ENCODE measurements at places on chromosomes 12 and 14.

DNA sequence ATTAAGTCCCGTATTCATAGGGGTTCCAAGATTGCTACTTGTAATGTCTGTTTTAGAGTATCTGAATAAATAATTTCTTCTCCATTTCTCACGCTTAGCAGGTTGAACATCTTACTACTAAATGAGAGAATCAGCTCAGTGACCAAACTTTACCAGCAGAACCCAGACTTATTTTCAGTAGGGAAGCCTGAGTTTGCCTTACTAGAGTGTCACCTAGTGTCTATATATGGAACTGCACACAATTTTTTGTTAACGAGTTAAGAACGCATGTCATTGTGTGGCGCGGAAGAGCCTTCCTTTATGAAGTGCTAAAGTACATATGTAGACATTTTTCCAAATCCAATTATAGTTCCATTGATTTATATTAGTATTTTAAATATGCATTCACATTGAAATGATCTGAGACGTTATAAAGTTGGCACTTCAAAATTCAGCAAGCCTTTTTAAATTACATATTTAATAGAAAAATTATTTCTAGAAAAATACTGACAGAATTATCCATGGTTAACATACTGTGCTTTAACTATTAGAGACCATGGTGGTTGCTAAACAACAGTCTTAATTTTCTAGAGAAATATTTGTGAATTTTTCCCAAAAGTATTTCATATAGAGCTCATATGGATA is 88.3 kb downstream of the RPS29 start:
- DNase-seq, result peak; percentile 56

GRCh38 chr12:9761419-9761781 is 699 bp upstream of the CD69 start:
- DNase-seq, result no peak

DNA sequence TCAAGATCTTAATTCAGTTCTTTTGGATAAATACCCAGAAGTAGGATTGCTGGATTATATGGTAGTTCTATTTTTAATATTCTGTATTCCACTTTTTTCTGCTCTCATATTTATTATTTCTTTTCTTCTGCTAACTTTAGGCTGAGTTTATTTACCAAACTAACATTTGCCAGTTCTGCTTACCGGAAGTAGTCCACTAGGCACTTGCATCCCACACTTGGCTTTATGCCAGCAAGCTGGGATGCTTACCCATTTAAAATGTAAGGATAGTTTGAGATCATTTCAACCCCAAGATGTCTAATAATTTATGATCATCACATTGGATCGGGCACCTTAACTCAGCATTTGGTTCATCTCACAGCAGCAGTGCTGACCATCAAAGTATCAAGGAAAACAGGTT is 96.8 kb downstream of the PIK3C2G start:
- no peak for DNase-seq

DNA sequence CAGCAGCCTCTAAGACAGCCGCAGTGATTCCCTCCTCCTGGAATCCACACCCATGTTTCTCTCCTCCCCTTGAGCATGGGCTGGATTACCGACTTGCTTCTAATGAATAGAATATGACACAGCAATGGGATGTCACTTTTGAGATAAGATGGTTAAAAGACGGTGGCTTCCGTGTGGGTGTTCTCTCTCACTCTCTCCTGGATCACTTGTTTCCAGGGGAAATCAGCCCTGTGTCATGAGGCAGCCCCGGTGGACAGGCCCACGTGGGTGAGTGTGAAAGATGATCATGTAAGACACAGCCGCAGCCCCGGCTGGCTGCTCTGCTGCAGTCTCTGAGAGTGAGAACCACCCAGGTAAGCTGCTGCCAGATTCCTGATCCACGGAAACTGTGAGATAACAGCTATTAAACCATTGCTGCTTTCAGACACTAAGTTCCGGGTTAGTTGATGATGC is 10.7 kb downstream of the MOAP1 start:
- DNase-seq, result no peak

- DNase-seq, result no peak
These were observed 36.0 kb downstream of the SCARB1 start for GRCh38 chr12:124827588-124828184.

DNA sequence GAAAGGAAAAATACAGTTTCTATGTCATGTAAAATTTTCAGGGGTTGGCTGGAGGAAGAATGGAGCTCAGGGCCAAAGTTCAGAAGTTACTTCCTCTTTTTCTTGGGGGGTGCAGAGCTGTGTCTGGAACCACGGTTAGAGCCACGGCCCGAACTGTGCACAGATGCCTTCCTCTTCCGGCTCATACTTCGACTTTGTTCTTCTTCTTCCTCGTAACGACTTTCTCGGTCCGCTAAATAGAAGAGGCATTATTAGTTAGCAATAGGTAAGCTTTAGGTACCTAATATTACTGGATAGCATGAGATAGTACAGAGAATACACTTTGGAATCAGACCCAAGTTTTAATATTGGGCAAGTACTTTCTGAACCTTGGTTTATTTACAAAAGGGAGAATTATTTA is 31.2 kb downstream of the SUPT16H start:
- DNase-seq, result no peak

- no peak for DNase-seq
These were observed 117.1 kb downstream of the DPF3 start for GRCh38 chr14:72776701-72777261.

DNA sequence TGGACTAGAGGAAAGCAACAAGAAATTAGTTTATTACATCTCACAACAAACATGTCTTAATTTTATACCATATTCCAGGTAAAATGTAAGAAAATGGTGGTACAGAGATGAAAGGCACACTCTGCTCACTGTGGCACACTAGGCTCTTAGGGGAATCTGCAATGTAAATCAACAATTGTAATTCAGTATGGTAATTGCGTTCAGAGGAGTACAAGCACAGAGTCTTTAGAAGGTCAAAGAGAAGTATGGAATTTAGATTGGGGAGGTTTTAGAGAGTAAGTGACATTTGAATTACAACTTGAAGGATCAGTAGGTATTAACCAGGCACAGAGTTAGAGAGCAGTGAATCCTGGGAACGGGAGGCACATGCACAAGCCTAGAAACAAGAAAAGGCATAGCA is 694.0 kb upstream of the USP15 start:
- DNase-seq, result no peak

DNA sequence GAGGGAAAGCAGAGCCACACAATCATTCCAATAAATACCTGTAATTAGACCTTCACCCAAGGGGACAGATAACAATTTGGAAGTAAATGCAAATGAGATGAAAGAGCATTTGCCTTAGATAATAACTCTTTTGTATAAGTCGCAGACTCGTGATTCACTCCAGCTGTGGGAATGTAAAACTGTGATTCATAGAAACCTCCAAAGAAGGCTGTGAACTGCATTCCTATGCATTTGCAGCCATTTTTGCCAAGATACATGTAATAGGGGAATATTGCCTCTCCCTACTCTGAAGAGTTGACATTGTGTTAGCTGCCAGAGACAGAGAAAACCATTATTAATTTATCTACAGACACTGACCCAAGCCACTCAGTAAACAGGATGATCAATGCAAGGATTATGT is 181.9 kb upstream of the ARHGAP5 start:
- DNase-seq, result peak; percentile 30

DNA sequence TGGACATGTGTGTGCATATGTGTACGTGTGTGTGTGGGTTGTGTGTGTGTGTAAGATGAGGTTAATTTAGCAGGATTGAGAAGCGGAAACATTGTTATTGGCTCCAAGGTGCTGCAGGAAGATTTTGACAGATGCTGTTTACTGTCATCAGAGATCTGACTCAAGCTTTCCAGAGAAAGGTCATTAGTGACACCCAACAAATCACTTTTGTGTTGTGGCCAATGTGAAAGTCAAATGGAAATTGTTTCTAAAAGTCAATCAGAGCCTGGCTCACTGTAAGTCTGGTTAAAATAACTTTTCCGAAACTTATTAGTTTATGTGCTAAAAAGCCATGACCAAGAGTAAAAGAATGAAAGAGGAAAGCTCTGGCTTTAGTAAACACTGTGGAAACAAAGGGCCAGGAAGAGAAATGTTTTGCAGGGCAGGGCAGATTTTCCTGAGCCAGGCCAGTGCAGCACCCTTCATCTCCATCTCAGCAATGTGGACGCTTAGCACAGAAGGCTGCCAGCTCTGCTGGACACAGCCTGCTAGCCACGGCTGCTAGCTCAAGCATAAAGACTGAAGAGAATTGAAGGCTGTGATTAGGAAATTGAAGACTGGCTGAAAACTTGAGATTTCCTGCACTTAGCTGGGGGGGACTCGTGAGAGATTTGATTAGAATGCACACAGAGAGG is 235.8 kb downstream of the NEDD1 start:
- DNase-seq, result no peak

DNA sequence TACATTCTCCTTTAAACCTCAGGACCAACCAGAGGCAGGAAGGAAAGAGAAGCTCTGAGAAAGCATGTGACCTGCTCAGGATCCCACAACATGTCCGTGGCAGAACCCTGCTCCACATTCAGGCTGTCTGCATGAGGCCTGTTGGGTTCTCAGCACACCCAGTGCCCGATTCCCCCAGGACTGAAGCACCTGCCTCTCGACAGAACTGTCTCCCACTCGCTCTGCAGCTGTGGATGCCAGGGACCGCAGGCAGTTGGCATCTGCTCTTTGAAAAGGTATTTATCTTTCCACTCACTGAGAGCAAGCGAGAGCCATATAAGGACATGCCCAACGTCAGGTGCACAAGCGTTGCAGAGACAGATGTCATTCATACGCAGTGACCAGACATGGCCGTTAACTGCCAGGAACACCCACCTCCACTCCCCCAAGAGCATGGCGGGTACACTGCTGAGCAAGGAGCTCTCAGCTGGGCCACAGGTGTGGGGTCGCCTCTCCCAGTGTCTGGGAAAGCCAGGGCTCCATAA is 18.9 kb downstream of the PITPNM2 start:
- no peak for DNase-seq

DNA sequence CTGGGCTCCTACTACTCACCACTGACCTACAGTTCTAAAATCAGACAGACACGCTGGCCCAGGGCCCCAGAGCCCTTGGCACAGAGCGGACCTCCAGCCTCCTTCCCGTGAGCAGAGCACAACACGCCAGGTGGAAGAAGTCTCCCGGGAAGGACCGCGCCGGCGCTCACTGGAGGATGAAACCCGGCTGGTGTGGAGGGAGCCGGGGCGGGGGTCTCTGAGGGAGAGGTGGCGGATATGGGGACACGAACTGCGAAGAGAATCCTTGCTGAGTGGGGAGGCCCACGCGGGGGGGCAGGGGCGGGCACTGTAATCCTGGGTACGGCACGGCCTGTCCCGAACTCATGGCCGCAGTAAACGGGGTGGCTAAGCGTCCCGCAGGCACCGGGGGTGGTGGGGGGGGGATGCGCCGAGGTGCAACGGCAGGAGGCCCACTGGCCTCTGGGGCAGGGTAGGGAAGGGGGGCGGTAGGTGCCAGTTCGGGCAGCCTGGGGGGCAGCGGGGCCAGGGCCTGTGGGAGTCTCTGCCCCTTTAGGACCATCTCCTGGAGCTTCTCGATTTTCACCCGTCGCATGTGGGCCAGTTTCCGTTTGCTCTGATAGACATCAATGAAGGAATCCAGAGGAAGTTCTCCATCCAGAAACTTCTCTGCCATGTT is 28.8 kb downstream of the VPS37B start:
- no peak for DNase-seq

GRCh38 chr12:120343692-120344091 is 16.1 kb upstream of the PLA2G1B start:
- no peak for DNase-seq

GRCh38 chr14:59406454-59407245 is 58.5 kb downstream of the GPR135 start:
- DNase-seq, result no peak

DNA sequence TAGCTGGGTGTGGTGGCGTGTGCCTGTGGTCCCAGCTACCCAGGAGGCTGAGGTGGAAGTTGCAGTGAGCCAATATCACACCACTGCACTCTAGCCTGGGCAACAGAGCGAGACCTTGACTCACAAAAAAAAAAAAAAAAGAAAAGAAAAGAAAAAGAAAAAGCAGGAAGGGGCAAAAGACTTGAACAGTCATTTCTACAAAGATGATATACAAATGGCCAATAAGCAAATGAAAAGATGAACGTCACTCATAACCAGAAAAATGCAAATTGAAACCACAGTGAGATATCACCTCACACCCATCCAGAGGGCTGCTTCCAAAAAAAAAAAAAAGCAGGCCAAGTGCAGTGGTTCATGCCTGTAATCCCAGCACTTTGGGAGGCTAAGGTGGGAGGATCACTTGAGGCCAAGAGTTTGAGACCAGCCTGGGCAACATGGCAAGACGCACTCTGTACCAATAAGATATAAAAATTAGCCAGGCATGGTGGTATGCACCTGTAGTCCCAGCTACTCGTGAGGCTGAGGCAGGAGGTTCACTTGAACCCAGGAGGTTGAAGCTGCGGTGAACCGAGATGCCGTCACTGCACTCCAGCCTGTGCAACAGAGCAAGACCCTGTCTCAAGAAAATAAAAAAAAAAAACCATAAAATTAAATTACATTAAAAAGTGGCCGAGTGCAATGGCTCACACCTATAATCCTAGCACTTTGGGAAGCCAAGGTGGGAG is 20.5 kb downstream of the UBC start:
- DNase-seq, result no peak

GRCh38 chr12:71567537-71567936 is 96.1 kb downstream of the ZFC3H1 start:
- no peak for DNase-seq

DNA sequence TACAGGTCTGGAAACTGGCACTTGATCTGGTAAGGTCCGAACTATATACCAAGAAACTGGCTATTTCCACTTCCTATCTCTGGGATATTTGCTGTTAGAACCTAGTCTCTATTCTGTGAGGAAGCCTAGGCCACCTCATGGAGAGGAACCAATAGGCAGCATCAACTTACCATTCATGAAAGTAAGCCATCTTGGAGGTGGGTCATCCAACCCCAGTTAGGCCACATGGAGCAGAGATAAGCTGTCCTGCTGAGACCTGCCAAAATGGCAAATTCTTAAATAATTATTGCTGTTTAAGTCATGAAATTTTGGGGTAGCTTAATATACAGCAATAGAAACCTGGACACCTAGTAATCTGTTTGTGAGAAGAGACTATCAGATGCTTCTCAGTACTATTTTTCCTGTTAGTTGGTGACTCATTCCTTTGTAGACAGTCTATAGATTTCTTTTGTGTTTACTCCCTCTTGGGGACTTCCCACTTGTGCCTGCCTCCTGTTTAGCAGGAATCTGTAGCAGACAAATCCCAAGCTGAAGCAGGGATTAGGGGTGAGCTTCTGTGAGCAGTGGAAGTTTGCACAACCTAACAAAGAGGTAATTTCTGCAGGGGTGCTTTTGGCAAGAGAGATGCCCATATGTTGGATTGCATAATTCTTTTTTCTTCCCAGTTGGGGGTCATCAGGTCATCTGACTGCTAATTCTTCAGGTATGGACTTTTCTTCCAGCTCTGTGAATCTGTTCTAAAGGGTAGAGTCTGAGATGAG is 136.8 kb downstream of the IGF1 start:
- peak; percentile 2 for DNase-seq

GRCh38 chr12:110872100-110872499 is 25.3 kb downstream of the CCDC63 start:
- no peak for DNase-seq

DNA sequence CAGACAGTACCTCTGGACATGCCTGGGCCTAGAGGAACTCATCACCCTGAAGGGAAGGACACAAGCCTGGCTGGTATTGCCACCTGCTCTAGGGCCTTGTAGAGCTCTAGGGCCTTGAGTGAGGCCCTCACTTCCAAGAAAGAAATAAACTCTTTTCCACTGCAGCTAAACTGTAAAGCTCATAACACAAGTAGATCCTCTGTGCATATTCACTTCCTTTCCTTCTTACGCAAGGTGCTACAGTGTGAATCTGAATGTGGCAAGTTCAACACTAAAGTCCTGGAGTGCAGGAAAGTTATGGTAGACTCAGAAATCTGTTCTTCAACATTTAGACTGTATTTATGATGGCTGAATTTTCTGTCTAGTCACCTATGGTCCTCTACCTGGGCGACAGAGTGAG is 14.5 kb downstream of the RNASE3 start:
- DNase-seq, result no peak

Data from HFF-Myc (cell line).